ENCODE measurements at places on chromosomes 3 and 15.

GRCh38 chr3:22981166-22981565 lies 222.0 kb upstream of the UBE2E2 start:
- no peak for DNase-seq

DNA sequence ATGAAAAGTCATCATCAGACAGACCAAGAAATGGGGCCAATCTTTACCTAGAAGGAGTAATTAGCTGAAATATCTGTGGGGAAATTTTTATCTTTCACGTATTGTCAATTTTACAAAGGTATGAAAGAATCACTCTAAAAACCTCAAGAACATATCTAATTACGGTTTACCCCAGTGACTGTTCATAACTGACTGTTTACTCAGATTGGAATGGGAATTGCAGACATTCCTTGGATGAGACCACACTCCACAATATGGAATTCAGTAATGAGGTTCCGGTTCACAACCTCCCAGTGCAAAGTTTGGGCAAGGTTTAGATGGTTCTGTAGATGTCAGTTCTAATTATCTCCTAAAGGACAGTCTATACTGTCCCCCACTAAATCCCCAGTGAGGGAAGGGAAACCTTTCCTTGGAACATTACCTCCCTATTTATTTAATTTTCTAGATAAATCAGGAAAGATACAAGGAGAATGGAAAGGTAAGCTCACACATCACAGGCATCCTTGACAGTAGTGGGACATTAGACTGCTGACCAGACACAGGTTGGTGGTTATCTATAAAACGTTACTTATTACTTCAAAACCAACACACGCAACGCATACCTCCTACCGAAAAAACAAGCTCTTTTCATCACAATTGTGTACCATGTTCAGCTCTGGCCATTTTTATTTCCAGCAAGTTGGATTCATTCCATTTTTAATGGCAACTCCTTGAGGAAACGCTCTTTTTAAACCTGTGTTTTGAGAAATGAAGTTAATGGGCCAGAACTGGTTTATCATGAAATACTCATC lies 129.9 kb downstream of the RORA start:
- DNase-seq = no peak

GRCh38 chr3:39541917-39542329 lies 74.4 kb downstream of the MOBP start:
- DNase-seq = peak; percentile 6

DNA sequence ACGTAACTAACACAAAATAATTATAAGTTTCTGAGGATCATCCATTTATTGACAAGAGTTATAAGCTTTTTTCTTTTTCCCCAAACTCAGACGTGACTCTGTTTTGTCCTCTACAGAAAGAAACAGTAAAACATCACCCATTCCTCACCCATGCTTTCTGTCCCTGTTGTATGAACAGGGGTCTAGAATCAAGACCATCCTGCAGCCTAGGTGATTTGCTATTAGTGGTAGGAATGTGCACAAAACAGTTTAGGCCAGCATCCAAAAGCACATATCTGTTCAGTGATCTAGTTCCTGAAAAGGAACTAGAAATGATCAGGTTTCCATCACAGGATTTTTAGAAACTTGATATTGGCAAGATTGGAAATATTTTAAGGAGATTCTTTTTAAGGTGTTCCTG lies 527.6 kb downstream of the SOX2 start:
- DNase-seq = no peak

- DNase-seq = no peak
These were observed 37.3 kb downstream of the RARB start for GRCh38 chr3:25465266-25465860.

DNA sequence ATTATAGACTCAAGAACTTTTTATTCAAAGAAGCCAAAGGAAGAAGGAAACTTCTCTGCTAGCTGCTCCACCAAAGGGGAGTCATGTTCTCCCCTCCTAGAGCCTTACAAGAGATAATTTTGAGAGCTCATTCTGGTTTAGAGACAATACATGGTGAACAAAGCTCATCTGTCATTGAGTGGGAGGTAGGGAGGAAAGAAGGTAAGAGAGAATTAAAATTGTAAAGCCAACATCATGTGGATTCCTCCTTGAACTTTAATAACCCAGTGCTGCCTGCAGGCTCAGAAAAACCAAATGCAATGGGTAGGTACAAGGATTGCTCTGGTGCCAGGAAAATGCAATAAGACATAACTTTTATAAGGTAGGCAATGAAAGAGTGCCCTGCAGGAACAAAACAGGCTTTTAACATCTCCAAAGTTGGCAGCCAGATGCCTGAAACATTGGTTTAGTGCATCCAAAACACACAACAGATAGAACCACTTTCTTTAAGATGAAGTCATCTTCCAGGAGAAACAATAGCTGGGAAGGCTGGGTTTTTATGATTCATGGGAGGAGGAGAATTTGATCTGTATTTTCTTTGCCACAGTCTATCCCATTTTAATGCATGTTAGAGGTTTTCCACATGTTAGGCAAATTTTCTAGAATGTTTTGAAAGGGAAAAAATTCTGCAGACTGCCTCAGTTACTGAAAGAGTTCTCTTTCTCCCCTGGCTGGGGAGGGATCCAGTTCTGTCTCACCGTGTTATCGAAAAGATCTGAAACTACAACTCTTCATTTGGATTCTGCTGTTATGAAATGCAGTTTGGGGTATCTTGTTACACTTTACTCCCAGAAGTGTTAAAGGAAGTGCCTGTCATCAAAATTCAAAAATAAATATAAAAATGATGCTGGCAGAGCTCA lies 11.3 kb upstream of the ARHGEF3 start:
- DNase-seq = no peak

DNA sequence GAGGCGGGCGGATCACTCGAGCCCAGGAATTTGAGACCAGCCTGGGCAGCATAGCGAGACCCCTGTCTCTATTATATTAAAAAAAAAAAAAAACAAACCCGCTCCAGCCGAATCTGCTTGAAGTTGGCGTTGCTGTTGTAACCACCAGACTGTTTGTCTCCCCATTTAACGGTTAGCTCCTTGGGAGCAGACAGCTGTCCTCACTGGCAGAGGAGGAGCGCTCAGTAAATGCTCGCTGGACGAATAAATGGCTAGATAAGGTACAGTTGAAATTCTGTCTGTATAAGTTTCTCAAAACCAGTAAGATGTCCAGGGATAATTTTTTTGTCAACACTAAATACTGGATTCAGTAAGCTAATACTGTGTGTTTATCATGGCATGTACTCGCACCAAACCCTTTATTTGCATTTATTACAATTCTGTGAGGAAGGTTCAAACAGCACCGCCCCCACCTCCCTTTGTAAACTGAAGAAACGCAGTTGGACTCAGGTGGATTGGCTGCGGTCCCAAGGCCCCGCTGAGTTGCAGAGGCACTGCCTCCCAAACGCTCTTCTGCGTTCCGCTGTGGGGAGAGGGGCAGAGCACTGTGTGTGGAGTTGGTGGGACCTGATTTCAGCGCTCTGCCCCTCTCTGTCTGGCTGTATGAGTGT lies 1.1 kb downstream of the RCCD1 start:
- DNase-seq = peak; percentile 52

GRCh38 chr3:142027735-142028134 lies 121.6 kb downstream of the TFDP2 start:
- DNase-seq = peak; percentile 80

DNA sequence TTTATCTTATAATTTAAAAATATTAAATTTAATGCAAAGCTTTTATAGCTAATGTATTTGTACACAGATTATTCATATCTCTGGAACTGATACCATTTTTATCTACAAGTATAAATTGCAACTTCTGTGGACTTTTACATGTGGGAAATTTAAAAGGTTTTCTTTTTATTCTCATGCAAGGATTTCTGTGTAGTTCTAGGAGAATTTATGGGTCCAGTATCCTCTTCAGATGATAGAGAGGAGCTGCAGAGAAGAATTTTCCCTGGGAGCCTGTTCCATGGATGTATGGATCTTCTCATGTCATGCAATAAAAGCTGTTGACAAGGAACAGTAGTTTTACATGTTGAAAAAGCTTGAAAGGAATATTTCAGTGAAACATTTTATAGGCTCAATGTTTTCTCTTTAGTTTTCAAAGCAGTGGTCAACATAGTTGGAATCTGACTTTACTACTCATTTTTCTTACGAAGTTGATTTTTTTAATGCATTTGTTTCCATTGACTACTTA lies 119.7 kb downstream of the MCTP2 start:
- no peak for DNase-seq

Measured in OCI-LY7 (cell line).